ENCODE measurements at places on chromosomes 11 and 22.

DNA sequence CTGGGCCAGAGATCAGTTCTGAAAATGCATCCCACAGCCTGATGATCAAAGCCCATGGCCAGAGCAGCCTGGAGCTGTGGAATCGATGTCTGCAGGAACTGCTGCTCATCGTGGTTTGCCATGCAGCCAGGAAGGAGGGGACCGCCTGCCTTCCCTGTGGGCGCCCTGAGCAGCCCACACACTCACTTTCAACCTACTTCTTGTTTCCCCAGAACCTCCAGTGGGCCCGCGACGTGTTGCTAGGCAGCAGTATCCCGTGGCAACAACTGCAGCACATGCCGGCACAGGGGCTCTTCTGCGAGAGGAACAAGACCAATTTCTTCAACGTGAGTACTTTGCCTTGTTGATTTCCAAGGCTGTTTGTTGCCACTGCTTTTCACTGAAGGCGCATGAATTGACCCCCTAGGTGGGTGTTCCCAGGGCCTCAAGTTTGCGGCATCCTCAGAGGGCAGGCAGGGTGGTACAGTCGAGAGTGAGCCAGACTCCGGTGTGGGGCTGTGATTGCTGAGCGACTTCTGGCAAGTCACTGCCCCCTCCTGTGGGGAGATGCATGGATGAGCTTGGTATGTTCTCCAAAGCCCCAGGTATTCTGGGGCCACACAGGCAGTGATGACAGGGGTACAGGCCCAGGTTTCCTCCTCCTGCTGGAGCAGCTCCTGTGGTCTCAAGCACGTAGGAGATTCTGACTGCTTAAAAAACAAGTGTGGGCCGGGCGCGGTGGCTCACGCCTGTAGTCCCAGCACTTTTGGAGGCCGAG, 47.0 kb upstream of the SUSD2 start:
- DNase-seq = no peak

DNA sequence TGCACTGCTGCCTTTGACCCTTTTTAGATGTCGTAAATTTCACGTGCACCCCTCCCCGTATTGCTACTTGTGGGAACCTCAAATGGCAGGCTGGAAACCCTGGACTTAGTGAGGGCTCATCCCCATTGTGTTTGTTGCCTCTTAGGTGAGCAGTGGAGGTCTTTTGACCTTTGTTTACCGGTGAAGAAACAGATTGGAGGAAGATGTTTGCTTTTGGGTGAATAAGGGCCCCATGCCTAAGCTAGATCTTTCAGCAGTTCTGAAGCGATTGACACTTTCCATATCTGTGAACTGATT, 782 bp downstream of the SMARCB1 start:
- DNase-seq = no peak

GRCh38 chr11:126640186-126640585, 284.7 kb downstream of the ST3GAL4 start:
- no peak for DNase-seq

GRCh38 chr22:46068181-46068592, 82.1 kb upstream of the PPARA start:
- DNase-seq = no peak

GRCh38 chr22:41308054-41308453, 6.7 kb downstream of the ZC3H7B start:
- DNase-seq = no peak

All from NCI-H524 treated with DMSO at 0.1 percent for 48 hours (cell line).